ENCODE measurements at places on chromosomes 12 and 14.

DNA sequence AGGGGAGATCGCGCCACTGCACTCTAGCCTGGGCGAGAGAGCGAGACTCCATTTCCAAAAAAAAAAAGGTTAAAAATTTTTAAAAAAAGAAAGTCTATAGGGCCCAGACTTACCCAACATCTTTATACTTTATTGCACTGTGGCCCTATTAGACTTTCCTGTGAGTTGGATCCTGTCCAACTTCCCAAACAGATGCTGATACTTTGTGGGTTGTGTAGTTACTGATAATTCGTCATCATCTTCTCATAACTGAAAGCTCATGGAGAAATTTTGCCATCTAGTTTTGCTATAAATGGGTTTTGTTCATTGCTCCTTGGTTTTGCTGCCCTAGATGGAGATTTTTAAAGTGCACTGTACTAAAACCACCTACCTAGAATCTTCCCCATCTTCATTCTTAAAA lies 31.1 kb downstream of the APOBEC1 start:
- no peak for DNase-seq

DNA sequence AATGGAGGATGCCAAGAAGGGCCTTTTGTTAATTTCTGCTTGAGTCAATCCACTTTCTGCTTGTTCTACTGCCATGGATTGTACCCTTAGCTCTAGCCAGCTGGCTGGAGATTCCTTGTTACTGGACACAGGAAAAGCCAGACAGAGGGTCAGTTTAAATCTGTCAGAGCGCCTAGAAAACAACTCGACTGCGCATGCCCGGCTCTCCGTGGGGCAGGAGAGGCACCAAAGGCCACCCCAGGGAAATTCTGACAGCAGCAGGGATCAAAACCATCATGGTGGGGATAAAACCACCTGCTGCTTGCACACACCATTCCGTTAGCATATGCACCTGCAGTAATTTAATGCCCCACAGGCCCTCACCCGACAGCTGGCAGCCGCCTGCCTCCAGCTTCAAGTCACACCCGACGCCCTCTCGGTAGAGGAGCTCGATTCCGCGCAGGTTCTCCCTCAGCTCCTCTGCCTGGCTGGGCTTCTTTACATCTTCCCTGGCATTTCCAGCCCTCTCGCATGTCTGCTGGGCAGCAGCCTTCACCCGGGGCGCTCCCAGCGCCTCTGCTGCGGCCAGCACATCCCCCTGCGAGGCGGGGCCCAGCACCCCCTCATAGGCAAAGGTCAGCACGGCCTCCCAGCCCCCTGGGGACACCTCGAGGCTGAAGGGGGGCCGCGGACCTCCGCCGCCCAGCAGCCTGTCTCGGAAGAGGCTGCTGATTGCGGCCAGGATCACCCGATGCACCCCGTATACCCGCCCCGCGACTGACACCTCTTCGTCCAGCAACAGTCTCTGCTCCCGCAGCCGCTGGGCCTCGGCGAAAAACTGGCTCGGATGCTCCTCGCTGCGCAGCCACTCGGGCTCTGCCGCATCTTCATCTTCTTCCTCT lies 1.0 kb downstream of the KLHL33 start:
- DNase-seq = peak; percentile 75

GRCh38 chr12:10027721-10028120 lies 2.8 kb upstream of the CLEC9A start:
- DNase-seq = no peak

DNA sequence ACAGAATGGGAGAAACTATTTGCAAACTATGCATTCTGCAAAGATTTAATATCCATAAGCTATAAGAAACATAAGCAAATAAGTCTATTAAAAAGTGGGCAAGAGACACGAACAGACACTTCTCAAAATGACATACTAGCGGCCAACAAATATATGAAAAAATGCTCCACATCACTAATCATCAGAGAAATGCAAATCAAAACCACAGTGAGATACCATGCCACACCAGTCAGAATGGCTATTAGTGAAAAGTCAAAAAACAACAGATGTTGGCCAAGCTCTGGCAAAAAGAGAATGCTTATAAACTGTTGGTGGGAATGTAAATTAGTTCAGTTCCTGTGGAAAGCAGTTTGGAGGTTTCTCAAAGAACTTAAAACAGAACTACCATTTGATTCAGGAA lies 121.3 kb downstream of the KCNMB4 start:
- DNase-seq = no peak

GRCh38 chr12:74415633-74416032 lies 122.0 kb upstream of the ATXN7L3B start:
- DNase-seq = peak; percentile 64

- DNase-seq = no peak
Measured at GRCh38 chr12:128276471-128276870, 9.5 kb downstream of the TMEM132C start.

DNA sequence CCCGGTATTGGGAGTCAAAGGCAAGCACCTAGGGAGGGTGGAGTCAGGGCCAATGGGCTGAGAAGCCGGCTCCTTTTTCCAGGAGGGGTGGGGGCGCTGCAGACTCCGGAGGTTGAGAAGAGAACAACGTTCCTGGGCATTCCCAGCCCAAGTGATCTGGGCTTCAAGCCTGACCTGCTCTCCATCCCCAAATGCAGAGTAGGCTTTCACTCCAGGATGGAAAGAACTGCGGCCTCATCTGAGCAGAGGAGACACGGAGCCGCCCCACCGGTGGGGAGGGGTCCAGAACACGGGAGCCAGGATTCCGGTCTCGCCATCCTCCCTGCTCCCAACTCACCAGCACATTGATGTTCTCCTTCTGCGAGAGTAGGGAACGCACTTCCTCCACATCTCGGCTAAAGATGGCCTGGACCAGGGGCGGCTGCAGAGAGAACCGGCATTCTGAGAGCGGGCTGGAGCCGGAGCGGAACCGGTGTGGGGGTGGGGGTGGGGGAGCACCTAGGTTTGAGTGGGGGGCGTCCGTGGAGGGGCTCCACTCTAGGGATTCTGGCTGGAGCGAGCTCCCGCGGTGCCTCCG lies 605 bp downstream of the ANKRD52 start:
- no peak for DNase-seq

- no peak for DNase-seq
Measured at GRCh38 chr12:103422746-103423515, 72.8 kb downstream of the C12orf42 start.

- peak; percentile 79 for DNase-seq
Measured at GRCh38 chr14:64698903-64699302, 5.3 kb upstream of the PLEKHG3 start.

DNA sequence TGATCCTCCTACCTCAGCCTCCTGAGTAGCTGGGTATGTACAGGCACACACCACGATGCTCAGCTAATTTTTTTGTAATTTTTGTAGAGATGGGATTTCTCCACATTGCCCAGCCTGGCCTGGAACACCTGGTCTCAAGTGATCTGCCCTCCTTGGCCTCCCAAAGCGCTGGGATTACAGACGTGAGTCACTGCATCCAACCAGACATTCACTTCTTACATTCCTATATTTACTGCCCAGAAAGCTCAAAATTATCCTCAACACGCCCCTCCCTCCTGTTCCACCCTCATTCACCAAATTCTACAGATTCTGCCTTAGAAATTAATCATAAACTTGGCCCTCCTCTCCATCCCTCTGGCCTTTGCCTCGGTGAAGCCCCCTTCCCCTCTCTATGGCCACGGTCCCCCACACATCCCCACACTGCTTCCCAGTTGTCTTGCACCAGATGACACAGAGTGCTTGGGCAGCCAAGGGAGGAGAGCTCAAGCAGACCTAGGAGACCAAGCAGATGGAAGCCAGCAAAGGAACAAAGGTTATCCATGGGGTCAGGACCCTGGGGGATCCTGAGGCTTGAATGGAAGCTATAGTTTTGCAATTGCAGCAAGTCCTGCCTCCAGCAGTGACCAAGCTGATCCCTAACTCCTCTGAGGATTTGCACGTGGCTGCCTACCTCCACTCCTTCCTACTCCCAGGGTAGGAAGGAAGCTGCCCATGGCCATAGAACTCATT lies 213.2 kb upstream of the FOXN3 start:
- DNase-seq = no peak

DNA sequence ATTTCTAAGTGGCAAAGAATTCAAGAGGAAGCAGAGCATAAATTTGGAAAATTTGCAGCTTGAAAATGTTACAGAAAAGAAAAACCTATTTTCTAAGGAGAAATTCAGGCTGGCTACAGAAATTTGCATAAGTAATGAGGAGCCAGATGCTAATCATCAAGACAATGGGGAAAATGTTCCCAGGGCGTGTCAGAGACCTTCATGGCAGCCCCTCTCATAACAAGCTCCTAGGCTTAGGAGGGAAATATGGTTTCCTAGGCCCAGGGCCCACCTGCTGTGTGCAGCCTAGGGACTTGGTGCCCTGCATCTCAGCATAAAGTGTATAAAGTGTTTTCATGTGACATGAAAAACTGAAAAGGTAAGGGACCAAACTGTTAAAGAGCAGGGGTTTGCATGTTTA lies 1796.3 kb upstream of the FLRT2 start:
- no peak for DNase-seq

- DNase-seq = no peak
Measured at GRCh38 chr12:132489078-132489601, 811 bp upstream of the FBRSL1 start.

DNA sequence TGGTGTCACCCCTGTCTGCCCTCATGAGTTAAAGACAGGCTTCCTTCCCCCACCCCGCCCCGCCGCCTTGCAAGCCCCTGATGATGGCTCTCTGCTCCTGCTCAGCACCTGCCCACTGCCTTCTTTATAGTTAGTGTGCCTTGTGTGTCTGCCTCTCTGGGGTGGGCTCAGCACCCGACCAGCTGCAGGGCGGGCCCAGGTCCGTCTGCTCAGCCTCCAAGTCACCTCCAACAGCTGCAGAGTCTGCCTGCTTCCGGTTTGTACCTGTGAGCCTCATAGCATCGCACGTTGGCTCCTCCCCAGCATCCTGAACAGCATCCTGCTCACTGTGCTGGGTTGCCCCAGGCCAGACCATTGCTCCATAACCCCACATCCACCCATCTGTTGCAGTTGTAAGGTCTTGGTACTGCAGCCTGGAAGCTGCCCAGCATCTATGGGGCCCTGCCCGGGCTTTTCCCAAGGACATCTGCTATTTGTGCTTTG lies 3.5 kb downstream of the TGFB3 start:
- no peak for DNase-seq

DNA sequence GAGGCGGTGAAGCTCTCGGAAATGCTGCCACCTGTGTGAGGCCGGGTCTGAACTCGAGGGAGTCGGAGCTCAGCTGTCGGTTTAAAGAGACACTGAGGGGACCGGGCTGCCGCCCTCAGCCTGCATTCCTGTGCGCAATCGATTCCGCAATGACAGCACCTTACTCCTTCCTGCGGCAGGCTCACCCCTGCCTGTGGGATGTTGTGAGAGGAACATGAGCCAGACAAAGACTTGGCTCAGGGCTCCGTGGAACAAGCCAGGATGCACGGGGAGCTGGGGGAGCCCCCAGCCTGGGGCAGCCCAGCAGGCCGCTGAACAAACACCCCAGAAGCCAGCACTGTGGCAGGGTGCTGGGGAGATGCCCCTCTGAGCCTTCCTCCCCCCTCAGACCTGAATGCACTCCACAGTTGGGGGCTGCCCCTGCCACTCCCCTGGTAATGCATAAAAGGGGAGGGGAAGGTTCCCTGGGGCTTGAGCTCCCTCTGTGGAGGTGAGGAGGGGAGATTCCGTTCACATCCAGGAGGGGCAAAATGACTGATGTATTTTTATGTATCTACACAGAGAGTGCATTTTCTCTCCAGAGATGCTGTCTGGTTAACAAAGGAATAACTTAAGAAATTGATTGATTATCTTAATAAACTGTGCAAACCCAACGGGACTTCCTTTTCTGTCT lies 20.6 kb downstream of the RFLNA start:
- no peak for DNase-seq

DNA sequence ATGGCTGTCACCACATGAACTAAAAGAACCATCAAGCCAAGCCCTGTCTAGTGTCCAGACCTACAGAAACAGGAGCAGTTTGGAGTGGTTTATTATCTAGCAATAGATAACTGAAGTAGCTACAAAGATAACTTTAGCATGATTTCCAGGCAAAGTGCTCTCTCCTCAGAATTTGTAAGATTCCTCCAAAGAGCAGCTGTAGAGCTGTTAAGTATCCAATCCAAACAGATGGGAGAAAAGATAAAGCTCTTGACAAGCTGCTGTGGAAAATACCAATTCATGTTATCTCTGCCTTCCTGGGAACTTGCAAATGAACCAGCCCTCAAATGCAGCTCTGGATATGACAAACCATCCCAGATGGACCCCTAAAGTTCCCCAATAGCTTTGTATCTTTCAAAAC lies 78.9 kb upstream of the RESF1 start:
- no peak for DNase-seq

DNA sequence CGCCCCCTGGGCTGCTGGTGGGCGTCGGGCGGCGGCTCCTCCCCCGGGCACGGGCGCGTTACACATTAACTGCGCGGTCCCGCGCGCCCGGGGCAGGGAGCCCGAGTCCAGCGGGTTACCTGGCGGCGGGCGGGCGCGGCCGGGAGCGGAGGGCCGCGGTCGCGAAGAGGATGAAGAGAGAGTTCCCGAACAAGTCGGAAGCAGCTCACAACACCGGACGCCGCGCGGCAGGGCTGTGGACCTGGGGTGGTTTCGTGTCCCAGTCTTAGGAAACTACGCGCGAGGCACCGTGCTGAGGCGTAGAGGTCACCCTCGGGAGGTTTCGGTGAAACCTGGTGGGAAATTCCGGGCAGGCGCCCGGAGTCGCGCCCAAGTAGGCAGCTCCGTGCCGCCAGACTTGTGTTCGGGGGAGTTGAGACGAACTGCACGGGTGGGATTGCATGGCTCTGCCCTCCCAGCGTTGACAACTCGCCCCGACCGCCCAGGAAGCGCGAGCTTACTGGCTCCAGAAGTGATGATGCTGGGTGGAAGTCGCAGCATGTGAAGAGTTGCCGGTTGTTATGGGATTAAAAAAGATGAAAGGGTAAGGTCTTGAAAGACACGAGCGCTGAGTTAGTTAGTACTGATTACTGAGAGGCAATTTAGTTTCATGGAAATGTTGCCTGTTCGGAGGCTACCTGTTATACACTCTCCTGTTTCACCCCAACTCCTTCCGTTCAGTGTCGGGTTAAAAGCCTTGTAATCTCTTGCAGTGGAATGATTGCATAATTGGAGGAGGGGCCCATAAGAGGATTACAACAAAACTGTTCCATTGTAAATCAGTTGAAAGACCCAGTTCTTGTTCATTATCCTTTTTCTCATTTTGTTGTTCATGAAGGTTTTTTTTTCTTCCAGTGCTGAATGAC lies 879 bp downstream of the RAB3IP start:
- DNase-seq = peak; percentile 63

DNA sequence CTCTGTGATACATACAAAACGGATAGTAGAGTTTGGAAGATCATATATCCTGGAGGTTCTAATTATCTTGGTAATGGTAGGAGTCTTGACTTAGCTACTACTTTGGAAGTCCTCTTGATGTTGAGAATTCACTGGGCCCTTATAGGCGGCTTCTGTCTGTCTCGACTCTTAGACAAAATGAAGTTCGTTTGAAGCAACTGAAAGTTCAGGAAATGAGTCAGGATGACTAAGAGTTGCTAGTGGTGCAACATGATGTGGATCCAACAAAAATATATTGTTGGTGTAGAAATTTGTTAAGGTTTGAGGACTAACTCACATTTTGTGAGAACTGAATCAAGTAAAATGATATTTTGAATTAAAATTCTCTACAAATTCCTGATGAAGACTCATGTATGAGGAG lies 272.7 kb downstream of the AEBP2 start:
- no peak for DNase-seq

GRCh38 chr12:96810057-96810456 lies 97.0 kb upstream of the NEDD1 start:
- no peak for DNase-seq

Measured in pons (tissue), 1 donor.